OCI-LY7 (cell line): ENCODE measurements at places on chromosomes 1 and 21. TPM values are rescaled to one million over a fixed set of nuclear protein-coding genes. Genes with fewer than 3 reads are reported as not detected.

CATSPER4 gene
- not detected in 2 replicates for total RNA-seq

ITSN1 gene
- 4.8 and 5.9 TPM in 2 replicates for total RNA-seq

VAMP4 gene
- 7.7 and 14.2 TPM in 2 replicates for total RNA-seq

GRCh38 chr1:85450832-85451231 is 14.1 kb downstream of the DDAH1 start:
- DNase-seq: no peak

DNA sequence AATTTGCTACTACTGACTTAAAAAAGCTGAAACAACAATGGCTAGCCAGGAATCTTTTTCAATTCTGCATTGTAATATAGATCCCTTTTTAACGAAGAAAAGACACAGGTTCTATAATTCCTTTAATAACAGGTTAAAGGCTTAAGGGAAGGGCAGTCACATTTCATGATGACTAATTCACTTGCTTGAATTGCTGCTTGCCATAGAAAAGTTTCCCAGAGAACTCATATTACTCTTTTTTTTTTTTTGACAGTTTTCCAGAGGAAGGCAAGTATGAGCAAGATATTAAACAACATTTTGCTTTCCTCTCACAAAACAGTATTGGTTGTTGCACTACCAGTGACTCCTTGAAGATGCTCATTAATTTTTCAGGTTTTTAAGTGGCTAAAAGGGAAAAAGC is 60.9 kb downstream of the IL23R start:
- no peak for DNase-seq
